Gastroesophageal sphincter (tissue), 4 donors: ENCODE measurements at places on chromosomes 13 and 19.

- ATAC-seq, result no peak
Measured at GRCh38 chr19:3020321-3020960, 8.6 kb downstream of the TLE2 start.

DNA sequence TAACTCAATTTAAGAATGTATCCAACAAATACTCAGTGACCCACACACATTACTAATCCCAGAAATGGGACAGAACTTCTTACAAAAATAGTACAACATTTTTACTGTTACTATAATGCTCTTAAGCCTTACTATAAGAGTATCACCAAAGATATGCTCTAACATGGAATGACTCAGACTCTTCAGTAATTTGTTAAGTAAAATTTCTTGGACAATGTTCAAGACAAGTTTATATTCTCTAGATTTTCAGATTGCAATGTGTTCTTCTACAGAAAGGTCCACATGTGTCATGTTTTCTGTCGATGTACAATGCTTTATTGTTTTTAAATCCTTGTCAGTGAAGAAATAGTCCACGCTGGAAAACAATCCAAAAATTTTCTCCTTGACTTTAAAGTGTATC lies 66.3 kb upstream of the RFXAP start:
- ATAC-seq, result no peak

GRCh38 chr13:113162783-113163685 lies 4.6 kb downstream of the PROZ start:
- ATAC-seq, result no peak

DNA sequence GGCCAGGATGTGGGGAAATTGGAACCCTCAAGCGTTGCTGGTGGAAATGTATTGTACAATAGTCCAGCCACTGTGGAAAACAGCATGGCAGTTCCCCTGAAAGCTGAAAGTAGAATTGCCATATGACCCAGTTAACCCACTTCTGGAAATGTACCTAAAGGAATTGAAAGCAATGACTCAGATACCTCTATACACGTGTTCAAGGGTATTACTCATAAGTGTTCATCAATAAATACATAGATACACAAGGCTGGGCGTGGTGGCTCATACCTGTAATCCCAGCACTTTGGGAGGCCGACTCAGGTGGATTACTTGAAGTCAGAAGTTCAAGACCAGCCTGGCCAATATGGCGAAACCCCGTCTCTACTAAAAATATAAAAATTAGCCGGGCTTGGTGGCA lies 71.9 kb upstream of the IRS2 start:
- no peak for ATAC-seq

DNA sequence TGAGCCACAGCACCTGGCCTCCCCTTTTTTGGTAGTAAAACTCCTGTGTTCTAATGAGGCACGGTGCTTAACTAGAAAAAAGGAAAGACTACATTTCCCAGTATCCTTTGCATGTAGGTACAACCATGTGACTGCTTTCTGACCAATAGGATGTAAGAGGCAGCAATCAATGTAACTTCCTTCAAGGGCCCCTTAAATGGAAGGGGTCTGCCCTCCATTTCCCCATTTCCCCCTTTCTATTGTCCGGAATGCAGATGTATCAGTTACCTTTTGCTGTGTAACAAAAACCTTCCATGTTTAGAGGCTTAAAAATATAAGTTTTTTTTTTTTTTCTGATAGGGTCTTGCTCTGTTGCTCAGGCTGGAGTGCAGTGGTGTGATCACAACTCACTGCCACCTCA lies 2.2 kb downstream of the GPR32 start:
- ATAC-seq, result no peak

- no peak for ATAC-seq
Measured at GRCh38 chr13:100497389-100497788, 91.2 kb downstream of the GGACT start.
